Midbrain (tissue), 1 donor: ENCODE measurements at places on chromosomes 4 and X.
A peak's percentile ranks its signal among the peaks of the same experiment; 100 is the strongest.

GRCh38 chrX:7168371-7168770, 20.4 kb upstream of the PUDP start:
- DNase-seq, result no peak

GRCh38 chrX:41381685-41382084, 47.7 kb downstream of the DDX3X start:
- DNase-seq, result no peak

DNA sequence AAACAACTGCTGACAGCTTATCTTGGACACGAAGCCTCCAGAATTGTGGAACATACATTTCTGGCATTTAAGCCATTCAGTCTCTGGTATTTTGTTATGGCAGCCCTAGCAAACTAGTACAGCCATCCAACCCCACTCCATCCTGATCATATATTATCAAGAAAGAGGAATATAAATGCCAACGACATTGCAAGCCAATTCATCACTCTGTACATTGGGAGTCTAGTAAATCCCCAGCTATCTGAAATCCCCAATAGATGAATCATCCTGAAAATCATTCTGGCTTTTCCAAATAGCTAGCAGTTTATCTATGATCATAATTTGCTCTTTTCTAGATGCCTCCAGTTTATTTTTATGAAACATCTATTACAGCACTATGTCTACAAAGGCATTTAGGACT, 41.1 kb downstream of the FRMD7 start:
- DNase-seq, result no peak

DNA sequence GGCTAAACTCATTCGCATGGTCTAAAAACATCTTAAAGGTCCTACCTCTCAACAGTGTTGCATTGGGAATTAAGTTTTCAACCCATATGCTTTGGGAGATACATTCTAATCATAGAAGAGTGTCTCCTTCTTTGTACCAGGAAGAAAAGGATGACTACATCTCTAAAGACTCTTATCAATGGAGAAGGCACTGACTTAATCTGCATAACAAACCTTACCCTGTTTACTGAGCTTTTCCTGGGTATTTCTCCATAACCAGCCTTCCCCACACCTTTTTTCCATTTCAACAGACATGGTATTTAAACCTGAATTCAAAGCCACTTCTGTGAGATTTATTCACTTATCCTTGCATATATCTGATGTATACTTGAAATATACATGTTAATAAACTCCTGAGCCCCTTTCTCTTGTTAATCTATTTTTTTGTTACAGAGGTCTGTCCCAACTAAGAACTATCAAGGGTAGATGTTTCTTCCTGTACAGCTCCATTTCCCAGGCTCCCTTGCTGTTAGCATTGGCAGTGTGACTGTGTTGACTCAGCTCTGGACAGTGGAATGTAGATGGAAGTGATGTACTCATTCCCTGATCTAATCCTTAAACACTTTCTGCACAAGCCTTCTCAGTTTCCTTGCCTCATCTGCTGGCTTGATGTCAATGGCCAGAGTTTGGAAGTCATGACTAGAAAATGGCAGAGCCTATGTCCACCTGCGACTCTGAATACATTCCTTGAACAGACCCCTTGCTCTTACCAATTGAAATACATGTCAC, 148.9 kb upstream of the CPEB2 start:
- DNase-seq, result no peak

DNA sequence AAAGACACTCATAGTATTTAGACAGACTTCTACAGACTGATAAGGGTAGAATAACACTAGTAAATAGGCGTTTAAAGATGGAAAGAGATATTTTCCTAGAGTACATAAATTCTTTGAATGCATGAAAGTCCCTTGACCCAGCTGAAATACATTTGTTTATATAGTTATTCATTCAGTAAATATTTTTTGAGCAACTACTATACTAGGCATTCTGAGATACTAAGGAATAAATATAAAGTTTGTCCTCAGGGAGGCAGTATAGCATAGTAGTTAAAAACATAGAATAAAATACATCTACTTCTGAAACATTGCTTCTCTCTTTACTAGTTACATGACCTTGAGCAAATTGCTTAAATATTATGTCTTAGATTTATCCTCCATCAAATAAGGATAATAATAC, 27.4 kb downstream of the HMGN5 start:
- DNase-seq, result peak; percentile 1

- no peak for DNase-seq
Measured at GRCh38 chr4:123602007-123602406, 205.4 kb downstream of the SPRY1 start.

DNA sequence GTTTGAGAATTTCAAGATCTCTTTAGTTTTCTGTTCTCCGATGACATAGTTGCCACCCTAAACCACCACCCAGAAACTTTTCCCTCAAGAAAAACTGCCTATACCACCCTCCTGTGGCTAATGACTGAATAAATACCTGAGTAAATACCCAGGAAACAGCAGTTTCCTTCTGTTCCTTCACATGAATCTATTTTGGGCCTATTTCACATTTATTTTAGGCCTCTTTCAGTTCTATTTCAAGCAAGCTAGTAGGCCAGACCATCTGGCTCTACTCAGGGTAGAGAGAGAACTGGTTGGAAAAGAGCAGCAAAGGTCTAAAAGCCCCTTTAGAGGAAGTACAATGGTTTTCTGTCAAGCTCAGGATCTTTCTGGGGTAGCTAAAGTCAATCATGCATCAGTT, 23.4 kb downstream of the ARHGEF9 start:
- DNase-seq, result no peak

- no peak for DNase-seq
Measured at GRCh38 chrX:111719426-111720210, 38.6 kb downstream of the ALG13 start.

DNA sequence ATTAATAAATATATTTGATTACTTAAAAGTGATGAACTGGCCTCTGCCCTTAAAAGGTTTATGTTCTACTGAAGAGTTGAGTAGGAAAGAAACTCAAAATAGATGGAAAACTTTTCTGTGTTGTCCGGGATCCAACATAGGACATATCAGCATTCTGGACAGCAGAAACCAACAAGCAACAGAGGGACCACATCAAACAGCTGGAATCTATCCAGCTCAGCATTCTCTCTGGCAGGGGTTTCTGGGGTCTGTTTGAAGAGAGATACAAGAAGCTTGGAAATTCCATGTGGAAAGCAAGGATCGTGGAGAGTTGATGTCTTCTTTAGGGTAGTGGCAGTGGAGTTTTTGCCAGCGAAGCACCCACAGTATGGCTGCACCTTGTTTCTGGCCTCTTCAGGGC, 43.6 kb downstream of the ZCCHC12 start:
- DNase-seq, result no peak

DNA sequence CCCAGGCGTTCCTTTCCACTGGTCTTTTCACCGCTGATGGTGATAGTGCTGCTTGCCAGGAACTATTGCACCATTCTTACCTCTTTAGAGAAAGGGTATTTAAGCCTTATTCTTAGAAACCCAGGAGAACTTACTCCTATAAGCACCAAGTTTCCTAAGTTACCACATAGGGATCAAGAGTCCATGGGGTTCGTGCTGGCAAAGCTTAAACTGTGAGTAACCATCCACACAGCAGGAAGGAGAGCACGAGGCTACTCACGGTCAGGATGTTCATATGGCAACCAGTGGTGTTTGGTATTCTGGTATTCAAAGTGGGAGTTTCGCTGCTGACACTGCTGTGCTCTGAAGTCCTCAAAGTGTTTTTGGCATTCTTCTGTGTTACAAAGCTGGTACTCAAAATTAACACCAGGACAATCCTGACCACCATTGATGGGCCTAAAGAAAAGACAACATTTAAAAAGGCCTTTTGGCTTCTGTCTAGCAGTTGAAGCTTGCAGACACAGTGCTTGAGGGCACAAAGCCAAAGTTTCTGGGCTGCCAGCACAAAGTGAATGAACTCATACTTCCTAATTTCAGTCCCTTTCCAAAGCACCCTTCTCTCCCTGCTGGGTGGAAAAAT, 256.9 kb downstream of the ADAMTS3 start:
- DNase-seq, result peak; percentile 78

- DNase-seq, result no peak
Measured at GRCh38 chr4:5184606-5185005, 133.3 kb downstream of the STK32B start.

GRCh38 chr4:127012549-127012948, 620.2 kb upstream of the INTU start:
- DNase-seq, result no peak

DNA sequence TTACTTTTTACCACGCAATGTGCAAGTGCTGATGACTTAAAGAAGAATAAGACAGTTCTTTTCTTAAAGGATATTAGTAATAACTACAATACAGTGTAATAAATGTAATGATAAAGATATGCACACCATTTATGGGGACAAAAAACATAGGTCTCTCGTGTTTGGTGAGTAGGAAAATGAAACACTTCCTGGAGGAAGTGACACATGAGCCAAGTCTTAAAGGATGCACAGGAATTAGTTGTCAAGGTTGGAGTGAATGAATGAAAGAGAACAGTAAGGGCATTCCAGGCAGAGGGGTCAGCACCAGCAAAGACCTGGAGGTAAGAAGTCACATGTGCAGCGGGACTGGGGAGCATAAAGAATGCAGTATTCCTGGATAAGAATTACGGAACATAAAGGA, 112.7 kb downstream of the SH3RF1 start:
- no peak for DNase-seq

DNA sequence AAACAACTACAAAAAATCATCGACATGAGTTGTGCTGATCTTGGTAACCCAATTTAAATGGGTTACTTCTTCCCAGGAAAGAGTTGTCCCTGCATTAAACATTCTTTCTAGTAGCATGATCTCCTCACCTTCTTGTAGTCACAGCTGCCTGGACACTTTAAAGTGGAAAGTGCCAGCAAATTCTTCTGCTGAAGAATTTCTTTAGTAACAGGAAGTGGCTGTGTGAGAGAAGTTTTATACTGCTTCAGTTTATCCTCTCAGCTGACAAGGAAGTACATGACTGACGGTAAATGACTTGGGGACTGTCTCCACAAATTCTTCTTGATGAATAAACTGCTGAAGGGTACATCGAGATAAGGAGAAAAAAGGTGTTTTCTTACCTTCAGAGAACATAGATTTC, 18.2 kb upstream of the TNIP3 start:
- DNase-seq, result no peak

DNA sequence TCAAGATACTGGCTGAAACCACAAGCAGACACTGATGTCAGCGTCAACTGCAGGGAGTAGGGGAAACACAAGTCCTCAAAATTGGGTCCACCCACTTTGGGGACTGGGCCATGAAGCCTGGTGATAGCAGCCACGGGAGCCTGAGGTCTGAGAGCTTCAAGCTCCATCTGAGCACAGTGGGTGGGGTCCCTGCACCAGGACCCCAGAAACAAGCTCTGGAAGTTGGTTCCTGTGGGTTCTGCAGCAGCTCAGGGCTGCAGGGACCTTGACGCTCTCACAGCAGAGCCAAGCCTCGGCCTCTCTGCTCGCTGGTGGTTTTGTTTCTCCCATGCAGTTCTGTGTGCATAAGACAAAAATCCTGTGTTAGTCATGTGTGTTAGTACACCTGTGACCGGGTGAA, 54.5 kb downstream of the CPLX1 start:
- no peak for DNase-seq

GRCh38 chr4:123652476-123652875, 255.9 kb downstream of the SPRY1 start:
- no peak for DNase-seq

DNA sequence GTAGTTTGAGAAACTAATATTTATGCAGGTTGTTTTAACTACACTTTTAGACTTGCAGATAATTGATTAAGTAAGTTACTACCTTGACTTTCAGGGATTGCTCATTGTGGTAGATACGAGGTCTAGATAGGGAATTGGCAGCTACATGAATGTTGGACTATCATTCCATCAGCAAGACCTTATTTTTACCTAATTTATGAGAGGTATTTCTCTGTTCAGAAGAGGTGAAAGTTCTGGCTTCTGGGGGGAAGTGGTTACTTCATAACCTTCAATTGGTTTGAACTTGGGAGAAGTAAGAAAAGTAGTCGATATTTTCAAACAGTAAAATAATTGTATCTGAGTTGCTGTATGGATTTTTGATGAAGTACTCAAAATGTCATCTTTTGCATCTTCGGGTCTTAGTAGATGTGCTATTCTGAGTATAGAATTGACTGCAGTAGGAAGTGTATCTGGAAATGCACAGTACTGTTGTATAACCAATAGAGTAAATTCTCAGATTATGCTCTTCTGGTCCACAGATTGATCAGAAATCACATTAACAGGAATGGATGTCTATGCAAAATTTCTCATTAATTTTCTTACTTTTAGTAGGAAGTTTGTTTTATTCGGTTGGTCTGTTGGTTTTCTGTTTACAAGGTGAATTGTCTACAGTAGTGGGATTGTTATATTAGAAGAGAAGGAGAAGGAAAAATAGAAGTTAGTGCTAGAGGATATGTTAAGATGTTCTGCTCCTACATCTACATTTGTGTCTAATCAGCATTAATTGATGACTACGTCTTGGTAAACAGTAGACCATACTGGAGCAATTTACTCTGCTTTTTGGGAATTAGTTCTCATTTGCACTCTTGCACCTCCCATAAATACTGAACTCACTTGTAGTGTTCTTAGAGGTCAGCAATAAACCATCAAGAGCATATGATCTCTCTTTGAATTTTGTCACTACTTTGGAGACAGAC, 3.0 kb downstream of the NFKB1 start:
- peak; percentile 59 for DNase-seq

GRCh38 chr4:15149234-15149838, 147.1 kb downstream of the CPEB2 start:
- no peak for DNase-seq

DNA sequence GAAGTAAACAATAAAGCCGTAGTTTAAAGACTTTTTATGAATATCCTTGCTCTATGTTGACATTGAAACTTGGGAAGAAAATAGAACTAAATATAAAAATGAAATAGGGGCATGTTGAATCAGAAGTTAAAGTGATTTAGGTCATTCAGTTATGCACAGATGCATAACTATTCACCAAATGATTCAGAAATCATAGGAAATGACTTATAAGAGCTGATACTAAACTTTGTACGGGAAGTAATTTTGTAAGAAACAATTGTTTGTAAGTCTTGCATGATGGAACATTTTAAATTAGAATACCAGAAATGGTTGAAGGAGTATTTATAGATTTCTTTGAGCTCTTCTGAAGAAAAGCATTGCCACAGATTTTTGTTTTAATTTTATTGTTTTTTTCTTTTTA, 246.5 kb downstream of the CPE start:
- DNase-seq, result no peak

- no peak for DNase-seq
Measured at GRCh38 chr4:182494103-182494502, 250.9 kb downstream of the TENM3 start.

- DNase-seq, result no peak
Measured at GRCh38 chr4:16713271-16713670, 185.2 kb downstream of the LDB2 start.

DNA sequence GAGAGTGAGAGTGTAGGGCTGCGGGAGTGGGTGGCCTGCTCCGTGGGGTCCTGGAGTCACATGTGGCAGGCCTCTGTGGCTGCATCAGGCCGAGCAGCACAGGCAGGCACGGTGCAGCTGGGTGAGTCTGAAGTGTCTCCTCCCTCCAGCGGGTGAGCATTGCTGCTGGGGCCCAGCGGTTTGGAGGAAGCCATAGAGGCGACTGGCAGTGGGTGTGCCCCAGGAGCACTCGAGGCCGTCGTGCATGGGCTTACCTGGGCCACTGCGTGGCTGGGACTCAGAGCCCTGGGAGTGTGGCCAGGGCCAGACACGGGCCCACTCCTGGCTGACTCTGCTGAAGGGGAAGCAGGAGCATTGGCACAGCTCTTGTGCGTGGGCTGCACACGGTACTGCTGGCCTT, 10.6 kb downstream of the ZNF185 start:
- no peak for DNase-seq

- DNase-seq, result no peak
Measured at GRCh38 chrX:115504167-115504566, 56.8 kb upstream of the PLS3 start.
